ENCODE measurements at places on chromosomes 16 and 17.

DNA sequence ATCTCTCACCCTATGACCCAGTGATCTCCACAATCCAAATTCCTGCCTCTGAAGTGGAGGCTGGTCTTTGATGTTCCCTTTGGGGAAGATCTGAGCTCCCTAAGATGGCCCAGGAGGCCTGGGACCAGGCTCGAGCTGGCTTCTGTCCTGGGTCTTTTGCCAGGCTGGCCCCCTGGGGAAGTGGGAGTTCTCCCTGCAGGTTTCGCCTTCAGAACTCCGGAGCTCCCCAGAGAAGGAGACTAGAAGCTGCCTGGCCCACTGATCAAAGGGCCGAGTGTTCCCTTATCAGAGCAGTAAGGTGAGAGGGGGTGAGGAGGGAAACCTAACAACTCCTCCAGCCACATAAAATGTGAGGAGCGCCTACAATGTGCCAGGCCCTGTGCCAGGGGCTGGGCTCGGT, 147.1 kb downstream of the IRF8 start:
- no peak for DNase-seq

DNA sequence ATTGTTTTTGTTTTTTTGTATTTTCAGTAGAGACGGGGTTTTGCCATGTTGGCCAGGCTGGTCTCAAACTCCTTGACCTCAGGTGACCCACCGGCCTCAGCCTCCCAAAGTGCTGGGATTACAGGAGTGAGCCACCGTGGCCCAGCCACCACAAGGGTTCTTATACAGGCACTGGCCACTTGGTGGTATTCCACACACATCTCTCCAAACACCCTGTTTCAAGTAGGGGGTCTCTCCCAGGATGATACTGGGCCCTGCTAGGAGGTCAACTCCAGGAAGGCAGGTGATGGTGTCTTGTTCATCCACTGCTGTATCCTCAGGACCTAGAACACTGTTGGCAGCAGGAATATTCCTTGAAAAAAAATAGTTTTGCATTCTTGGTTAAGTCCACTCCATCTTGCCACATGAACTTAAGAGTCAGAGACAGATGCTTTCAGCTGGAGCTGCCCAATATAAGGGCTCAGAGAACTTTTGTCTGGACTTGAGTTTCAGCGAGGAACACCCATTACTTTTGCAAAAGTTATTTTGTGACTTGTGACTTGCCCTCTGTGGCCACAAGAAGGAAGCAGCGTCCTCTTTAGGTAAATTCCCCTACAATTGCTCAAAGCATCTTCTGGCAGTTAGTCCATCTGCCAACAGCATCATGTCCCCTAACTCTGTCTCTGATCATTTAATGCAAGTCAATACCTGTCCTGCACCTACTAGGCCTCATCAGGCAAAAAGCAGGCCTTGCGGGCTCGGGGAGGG, 7.4 kb upstream of the EEF2K start:
- DNase-seq, result no peak

DNA sequence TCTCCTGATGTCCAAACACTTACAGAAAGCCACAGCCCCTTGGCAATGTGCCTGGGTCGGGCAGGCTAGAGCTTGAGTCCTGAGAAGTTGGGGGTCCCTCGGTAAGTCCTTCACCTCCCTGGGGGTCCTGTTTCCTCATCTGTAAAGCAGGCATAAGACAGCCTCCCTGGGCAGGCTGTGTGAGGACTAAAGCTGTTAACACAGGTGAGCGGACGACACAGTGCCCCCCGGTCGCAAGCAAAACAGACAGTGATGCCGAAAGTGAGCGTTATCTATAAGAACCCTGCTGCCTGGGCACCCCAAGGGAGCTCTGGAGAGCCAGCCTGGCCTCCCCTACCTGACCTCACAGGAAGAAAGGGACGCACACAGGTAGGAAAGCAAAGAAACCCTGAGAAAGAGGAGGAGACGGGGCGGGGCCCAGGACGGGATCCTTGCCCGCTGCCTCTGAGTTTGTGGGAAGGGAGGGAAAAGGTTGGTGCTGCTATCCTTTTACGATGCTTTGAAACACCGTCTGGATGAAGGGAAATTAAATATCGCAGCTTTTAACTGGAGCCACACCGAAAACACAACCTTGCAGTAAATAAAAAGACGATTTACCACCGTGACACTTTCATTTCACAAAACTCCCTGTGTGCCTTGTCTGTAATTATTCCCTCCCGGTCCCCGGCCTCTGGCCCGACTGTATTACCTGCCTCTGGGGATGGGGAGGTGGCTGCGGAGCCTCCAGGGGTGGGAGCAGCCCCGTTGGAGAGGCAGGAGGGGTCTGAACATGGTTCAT, 67.1 kb downstream of the ENGASE start:
- no peak for DNase-seq

GRCh38 chr17:6786618-6787017, 10.6 kb downstream of the FBXO39 start:
- peak; percentile 53 for DNase-seq

DNA sequence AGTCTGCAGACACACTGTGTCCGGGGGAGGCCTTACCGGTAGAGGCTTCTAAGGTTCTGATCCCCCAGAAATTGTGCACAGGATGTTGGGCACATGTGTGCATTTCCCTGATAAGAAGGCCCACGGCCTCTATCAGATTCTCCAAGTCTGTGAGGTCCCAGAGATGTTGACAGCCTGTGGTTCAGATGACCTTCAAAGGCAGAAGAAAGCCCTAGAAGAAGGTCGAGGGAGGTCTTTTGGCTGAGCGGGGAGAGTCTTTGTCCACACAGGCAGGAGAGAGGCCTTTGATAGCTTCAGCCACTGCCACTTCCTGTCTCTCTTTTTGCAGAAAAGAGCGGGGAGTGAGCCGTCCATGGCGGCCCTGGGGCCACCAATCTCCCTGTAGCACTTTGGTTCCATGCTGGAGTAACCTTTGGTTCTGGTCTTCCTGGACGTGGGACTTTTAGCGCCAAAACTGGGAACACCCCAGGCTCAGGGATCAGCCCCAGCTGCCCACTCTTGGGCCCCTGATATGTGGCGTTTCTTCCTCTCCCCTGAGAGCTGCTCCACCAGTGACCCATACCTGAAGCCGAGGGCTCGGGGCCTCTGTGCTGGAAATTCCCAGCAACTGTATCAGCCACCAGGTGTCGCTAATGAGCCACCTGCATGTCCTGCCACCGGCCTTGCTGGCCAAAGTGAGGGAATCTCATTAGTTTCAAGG, 28.1 kb upstream of the LGALS9 start:
- DNase-seq, result peak; percentile 63

GRCh38 chr16:15055141-15056053, 477 bp downstream of the NTAN1 start:
- DNase-seq, result peak; percentile 29

- DNase-seq, result no peak
Observed at GRCh38 chr17:7961421-7961820, 29.4 kb downstream of the CNTROB start.

DNA sequence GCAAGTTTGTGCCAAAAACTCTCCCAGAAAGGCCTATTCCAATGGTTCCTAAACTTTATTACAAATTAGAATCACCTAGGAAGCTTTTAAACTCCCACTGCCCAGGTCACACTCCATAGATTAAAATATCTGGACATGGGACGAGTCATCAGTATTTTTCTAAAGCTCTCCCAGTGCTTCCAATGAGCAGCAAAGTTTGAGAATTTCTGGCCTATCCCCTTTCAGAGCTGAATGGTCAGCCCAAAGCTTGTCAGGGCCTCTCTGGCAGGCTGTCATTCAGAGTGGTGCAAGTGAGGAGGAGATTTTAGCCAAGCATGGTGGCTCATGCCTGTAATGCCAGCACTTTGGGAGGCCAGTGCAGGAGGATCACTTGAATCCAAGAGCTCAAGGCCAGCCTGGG, 2.4 kb downstream of the BCL6B start:
- DNase-seq, result no peak

DNA sequence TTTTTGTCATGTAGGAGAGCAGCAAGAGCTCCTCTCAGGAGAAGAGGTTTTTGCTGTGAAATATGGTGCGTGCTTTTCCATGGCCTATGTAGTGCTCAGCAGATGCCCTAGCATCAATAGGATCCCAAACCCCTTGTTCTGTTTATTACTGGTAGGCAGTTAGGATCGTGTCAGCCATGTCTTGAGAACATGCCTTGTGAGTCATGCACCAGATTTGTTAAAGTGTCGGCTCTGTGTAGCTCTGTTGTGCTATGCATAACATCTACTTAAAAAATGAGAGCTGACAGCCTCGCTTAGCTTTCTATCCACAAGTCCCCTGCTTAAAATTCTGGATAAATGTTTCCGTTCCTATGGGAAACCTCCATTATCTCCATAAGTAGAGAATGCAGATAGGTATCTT, 4.4 kb upstream of the EIF4A3 start:
- DNase-seq, result peak; percentile 67

DNA sequence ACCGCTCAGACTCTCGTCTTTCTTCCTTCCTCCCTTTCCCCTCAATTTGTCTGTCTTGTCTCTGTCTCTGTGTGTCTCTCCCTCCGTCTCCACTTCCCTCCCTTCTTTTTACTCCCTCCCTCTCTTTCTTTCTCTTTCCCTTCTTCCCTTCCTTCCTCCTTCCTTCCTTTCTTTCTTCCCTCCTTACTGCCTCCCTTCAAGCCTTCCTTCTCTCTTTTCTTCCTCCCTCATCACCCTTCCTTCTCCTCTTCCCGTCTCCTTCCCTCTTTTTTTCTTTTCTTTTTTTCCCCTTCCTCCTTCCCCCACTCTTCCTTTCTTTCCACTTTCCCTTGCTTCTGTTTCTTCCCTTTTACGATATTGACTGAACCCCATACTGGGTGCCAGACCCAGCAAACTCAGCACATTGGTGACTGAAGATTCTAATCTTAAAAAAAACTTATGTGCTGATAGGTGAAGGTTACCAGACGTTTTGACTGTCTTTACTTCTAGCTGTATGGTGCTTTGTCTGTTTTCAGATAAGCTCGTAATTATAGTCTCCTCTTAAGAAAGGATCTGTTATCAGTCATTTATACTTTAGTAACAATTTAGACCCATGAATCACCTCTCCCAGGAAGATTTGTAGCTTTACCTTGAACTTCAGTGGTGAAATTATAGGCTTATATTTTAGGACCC, 481 bp upstream of the BRD7 start:
- DNase-seq, result no peak

DNA sequence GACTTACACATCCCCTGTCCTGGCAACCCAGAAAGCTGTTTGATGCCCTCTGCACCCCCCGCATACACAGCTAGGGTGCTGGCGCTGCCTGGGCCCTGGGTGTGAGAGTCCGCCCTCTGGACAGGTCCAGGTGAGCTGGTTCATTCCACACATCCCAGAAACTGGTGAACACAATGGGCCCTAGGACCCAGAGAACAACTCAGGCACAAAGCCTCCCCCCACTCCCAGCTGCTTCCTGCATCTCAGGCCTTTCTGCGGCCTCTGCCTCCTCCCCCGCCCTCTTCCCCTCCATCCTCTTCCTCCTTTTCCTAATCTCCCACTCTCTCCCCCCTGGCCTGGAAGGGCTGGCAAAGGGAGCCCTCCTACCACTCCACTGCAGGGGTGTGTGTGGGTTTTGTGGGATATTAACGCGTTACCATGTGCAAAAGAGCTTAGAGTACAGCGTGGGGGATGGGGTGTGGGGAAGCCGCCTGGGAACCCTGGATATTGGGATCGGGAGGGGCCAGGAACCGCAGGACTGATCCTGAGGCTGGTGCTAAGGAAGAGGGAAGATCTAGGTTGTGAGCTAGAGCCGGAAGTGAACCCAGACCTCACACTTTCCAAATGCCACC, 1.6 kb upstream of the PPP1R9B start:
- peak; percentile 86 for DNase-seq

GRCh38 chr16:19142939-19143598, 25.0 kb upstream of the SYT17 start:
- no peak for DNase-seq

GRCh38 chr16:88016964-88017363, 65.7 kb downstream of the BANP start:
- no peak for DNase-seq

- DNase-seq, result no peak
Observed at GRCh38 chr17:61843435-61843834, 19.9 kb downstream of the BRIP1 start.

- peak; percentile 57 for DNase-seq
Observed at GRCh38 chr17:19285213-19285900, 48.2 kb downstream of the EPN2 start.

DNA sequence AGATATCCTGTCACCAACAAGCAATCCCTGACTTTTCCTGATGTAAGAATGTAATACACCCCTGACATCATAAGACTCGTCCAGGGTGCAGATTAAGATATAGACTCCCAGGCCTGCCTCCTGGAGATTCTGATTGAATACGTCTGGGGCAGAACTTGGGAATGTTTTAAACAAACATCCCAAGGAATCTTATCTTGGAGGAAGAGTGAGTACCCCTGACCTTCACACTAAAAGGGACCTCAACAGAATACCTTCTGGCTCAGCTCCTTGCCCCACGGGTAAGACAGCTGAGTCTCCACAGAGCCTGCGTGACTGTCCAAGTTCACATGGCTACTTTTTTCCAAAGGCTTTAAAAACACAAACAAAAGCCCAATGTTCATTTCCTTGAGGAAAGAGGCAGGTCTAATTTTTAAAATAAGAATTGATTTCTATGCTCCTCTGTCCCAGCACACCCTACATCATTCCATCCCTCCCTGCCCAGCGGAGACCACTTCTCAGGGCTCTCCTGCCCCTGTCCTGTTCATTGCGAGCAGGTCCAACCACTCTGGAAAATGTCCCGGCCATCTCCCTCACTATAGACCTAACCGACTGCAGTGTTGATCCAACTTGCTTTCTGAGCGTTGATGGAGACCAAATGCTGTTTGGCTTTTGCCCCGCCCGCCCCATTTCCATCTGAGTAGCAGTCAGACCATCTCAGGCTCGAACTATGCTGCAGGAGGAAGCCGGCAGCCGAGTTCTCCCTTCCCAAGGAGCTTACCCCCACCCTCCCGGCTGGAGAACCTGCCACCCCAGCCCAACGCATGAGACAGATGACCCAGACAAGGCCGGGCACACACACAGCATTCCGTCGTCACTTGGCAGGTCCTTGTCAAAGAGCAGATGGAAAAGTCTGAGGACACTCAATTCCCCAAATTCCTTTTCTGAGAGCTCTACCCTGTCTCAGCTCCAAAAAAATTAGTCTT, 44.1 kb upstream of the MYH10 start:
- DNase-seq, result peak; percentile 5

- peak; percentile 43 for DNase-seq
Observed at GRCh38 chr17:44204441-44204882, 4.8 kb upstream of the ATXN7L3 start.

- DNase-seq, result no peak
Observed at GRCh38 chr16:275041-275641, 603 bp downstream of the RGS11 start.

DNA sequence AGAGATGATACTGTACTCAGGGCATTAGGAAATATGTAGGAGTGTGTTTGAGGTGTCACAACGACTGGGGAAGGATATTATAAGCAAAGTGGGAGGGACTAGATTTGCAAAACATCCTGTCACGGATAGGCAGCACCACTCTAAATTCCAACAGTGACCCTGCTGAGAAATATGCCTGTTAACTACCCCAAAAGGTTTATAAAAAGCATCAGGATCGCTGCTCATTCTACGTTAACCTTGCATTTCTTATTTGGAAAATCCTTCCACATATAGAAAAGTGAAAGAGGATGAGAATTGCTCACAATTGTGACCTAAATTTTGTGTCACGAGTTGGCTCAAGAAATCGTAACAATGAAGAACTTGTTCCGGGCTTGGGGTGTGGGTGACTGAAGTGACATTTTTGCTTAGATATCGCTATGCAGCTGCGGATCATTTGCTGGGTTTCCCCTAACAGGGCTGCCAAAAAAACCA, 51.6 kb downstream of the N4BP1 start:
- no peak for DNase-seq

Data from astrocyte of the spinal cord (primary cell).